NCI-H345 (cell line): ENCODE measurements at places on chromosomes 7 and 10.

DNA sequence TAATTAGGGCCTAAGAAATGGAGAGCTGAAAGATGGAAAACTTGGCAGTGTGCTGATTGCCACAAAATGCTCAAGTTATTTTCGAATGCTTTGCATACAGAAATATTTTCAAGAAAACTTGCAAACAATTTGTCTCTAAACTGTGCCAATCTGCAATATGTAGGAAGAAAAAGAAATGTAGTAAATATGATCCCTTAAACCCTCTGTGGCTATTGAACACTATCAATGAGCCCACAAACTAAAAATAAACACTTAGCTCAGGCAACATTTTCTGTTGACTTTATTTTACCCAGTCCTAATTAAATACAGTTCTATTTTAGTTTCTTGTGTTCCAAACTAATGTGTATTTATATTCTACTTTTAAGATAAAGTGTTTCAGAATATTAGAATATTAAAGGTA, 342.1 kb downstream of the SEMA3D start:
- no peak for DNase-seq

DNA sequence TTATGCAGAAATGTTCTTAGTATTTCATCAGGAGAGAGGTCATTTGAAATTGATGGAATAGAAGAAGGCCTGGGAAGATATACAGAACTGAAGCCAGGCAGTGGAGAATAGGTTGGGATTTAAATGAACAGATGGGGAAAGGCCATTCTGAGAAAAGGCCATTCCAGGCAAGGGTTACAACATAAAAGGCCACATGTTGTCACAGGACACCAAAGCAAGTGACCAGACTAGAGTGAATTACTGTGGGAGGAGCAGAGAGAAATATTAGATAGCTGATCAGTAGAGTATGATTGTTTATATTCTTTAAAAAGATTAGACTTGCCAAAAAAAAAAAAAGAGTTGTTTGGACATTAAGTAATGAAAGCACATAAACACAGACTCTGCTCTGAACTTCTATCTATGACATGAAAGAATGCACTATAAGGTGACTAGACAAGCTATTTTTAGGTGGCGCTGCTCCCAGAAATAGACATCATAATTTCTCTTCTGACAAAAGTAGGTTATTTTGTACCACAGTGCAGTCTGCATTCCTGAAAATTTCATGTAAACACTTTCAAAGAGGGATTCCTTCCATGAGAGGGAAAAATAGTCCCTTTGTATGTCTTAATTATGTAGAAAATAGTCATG, 55.2 kb upstream of the DKK1 start:
- no peak for DNase-seq

GRCh38 chr7:144454-144826, 47.9 kb upstream of the FAM20C start:
- DNase-seq = no peak

- DNase-seq = no peak
Measured at GRCh38 chr10:69915215-69915560, 113.5 kb downstream of the COL13A1 start.

DNA sequence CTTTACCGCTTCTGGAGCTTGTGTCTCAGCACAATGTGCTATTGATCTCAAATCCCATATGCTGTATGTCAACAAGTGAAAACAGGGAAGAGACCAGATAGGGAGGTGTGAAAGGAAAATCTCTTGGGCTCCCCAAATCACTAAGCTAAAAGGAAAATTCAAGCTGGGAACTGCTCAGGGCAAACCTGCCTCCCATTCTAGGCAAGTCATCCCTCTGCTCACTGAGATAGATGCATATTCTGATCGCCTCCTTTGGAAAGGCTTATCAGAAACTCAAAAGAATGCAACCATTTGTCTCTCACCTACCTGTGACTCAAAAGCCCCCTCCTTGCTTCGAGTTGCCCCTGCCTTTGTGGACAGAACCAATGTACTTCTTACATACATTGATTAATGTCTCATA, 161.1 kb upstream of the LYZL1 start:
- DNase-seq = no peak

DNA sequence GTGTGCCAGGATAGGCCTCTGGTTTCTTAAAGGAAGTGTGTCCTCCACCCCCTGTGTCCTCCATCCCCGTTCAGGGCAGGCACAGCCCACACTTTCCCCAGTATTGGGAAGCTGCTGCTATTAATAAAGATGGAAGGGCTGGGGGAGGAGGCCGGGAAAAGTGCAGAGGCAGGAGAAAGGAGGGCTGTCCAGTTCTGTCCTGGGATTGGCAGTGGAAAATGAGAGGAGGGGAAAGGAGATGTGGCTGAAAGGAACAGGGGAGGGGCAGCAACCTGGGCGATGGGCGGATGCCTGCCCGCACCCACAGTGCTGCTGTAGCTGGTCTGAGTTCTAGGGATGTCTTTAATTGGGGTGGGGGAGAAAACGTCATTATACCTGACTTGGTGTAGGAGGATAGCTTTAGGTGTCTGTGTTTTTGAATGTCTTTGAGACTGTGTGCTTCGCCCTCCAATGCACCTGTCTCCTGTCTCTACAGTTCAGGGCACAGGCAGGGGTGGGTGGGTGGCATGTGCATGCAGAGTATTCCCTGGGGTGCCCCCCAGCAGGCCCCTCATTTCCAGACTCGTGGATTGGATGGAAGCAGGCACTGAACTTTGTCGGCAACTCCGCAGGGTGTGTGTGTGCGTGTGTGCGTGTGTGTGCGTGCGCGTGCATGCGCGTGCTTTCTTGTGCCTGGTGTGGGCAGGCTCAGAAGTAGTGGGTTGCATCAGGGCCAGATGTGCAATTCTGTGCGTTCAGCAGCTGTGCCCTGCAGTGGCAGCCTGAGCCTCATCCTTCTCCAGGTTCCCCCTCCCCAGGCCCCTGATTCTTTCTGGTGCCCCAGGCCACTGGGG, 2.5 kb downstream of the TRIM8 start:
- no peak for DNase-seq

- DNase-seq = no peak
Measured at GRCh38 chr7:631964-632830, 94.3 kb upstream of the DNAAF5 start.

GRCh38 chr7:9698375-9698774, 1265.0 kb downstream of the NXPH1 start:
- DNase-seq = no peak

GRCh38 chr7:80929619-80930018, 10.8 kb upstream of the SEMA3C start:
- no peak for DNase-seq

GRCh38 chr7:67825356-67825755, 828.7 kb downstream of the TYW1 start:
- DNase-seq = no peak

GRCh38 chr10:42929993-42930392, 146.9 kb upstream of the RET start:
- DNase-seq = no peak

- no peak for DNase-seq
Measured at GRCh38 chr10:50336140-50336539, 84.8 kb upstream of the ASAH2 start.

- peak; percentile 6 for DNase-seq
Measured at GRCh38 chr10:89392974-89393373, 551 bp downstream of the IFIT1 start.

DNA sequence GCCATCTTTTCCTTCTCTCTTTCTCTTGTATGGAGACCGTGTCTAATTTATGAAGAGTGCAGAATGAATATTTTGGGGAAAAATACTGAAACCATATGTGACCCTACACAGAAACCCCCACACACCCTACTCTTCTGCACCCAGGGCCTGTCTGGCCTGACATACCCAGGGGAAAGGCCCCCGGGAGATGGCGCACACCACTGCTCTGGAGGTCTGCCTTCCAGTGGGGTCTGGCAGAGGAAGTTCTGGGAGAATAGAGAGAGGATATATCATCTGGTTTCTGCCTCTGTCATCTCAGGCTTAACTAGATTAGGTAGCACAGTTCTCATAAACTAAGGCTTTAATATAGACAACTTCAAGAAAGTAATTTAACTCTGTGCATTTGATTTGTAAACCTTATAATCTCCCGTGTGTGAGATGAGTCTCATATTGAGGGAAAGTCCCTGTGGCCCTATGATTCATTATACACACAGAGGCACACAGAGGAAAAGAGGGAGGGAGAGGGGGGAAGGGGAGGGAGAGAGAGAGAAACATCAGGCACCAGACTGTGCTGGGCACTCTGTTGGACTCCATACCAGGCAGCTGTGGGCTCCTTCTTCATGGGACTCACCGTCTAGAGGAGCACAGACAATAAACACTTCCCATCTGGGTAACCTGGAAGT, 123.3 kb downstream of the AOAH start:
- DNase-seq = no peak

DNA sequence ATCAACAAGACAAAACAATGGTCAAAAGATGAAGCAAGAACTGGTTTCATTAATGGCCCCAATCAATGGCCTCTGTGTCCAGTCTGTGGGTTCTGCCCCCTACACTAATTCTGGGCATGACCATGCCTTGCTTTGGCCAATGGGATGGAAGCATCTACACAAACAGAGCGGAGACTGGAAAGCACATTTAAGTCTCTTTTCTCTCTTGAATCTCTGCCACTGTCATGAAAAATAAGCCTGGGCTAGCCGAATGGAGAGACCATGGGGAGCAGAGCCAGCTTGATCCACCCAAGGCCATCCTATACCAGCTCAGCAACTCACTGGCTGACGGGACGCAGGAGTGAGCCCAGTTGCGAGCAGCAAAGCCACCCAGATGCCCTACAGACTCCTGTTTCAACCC, 30.9 kb downstream of the ANKRD16 start:
- DNase-seq = no peak

DNA sequence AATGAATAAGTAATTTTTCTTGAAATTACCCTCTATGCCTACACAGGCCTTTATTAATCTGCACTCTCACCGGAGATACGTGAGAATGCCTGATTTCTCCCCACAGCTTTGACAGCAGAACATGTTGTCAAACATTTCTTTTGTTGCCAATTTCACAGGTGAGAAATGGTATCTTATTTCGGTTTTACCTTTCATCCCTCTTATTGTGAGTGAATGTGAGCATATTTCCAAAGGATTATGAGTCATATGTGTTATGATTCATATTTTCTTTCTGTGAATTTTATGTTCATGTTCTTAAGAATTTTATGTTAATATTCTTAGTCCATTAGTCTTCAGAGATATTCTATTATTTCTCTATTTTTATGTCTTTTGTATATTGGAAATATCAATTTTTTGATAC, 965.1 kb downstream of the CCSER2 start:
- no peak for DNase-seq

DNA sequence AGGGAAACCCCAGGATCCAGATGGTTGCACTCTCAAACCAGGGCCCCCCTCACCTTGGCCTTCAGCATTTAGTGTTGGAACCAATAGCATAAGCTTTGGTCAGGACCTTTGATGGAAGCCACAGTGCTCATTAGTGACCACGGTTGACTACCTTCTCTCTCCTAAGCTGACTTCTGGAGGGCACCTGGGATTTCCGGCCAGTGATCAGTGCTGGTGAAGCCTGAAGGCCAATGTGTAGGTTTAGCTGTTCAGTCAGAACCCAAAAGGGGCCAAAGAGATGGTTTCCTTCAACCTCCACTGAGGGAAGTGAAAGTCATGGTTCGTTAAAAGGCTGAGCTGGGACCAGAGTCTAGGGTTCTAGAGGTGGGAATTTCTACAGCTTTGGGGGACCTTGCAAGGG, 46.4 kb downstream of the TCF7L2 start:
- no peak for DNase-seq

DNA sequence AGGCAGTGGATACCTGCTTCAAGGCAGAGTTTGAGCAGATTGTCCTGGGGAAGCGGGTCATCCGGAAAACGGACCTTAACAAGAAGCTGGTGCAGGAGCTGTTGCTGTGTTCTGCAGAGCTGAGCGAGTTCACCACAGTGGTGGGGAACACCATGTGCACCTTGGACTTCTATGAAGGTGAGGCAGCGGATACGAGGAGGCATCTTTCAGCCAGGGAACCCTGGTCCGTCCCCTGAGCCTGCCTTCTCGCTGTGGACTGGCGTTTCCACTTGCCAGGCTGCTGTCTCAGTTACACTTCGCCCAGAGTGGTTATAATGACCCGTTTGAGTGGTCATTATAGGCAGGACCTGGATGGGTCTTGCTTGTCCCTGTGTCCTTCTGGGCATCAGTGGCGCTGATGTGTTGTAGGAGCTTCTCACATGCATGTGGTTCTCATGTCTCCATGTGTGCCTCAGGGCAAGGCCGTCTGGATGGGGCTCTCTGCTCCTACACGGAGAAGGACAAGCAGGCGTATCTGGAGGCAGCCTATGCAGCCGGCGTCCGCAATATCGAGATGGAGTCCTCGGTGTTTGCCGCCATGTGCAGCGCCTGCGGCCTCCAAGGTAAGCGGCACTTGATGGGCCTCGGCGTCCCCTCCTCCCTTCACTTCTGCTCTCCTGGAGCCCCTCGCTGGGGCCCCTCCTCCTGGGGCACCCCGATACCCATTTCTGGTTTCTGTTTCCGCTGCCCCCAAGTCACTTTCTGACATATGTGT, 18.0 kb downstream of the UPP1 start:
- no peak for DNase-seq
